Posterior vena cava (tissue), 2 donors: ENCODE measurements at places on chromosomes 2 and 18. TPM values are rescaled to one million over a fixed set of nuclear protein-coding genes. Genes with fewer than 3 reads are reported as not detected.

GRCh38 chr18:79438898-79439627 lies 43.3 kb downstream of the NFATC1 start:
- no peak for DNase-seq

DNA sequence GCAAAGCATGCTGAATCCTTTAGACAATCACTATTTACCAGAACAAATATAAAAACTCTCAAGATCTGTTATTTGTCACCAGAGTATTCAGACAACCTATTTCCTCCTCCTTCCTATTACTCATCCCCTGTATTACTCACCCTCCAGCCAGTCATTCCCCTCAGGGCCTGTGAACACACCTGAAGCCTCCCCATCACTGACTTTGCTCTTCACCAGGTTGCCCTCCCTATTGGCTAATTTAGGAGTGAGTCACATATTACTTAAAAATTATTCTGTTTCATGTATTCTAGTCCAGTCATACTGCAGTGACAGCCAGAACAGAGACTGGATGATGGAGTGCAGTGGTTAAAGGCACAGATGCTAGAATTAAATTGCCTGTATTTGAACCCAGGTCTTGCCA lies 3.7 kb upstream of the ATG16L1 start:
- no peak for DNase-seq

GRCh38 chr18:77271576-77272481 lies 22.2 kb downstream of the GALR1 start:
- no peak for DNase-seq

DNA sequence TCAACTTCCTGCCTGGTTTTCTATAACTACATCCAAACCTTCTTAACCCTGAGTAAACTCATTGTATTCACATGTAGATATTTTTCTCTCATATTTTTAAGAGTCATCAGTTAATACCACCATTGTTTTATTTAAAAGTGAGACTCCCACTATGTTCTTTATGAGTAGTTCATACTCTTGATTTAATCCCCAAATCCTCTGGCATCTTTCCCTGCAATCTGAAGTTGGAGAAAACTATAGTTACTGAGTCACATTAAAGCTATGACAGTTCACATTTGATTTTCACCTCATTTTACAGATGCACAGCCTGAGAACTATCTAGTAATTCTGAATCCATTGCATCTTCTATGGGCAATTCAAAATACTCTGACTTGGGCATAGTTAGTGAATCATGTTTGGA lies 1358.7 kb upstream of the NRXN1 start:
- DNase-seq = no peak

DNA sequence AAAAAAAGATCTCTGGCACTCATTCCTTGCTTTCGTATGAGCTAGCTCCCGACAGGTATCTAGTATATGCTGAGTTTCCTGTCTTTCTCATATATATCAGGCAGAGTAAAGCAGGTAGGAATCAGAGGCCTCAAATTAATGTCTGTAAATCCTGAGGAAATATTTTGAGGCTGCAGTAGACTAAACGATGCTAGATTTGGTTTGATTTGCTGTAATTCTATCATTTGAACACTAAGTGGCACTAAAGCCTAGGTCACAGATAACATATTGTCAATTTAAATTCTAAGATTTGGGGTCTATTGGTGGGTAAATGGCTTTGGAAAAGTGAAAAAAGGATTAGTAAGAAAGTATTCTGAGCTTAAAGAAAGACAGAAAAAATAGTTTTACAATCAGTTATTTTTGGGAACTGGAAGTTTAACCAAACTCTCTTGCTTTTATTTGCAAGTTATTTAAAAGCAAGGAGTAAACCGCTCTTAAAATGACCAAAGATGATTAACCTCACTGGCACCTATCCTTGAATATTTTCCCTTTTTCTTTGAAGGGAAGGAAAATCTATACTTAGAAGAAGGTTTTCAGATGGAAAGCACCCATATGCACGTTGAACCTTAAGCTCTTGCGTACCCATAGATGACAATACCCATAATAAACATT lies 37.6 kb upstream of the SLC4A10 start:
- DNase-seq = no peak

DNA sequence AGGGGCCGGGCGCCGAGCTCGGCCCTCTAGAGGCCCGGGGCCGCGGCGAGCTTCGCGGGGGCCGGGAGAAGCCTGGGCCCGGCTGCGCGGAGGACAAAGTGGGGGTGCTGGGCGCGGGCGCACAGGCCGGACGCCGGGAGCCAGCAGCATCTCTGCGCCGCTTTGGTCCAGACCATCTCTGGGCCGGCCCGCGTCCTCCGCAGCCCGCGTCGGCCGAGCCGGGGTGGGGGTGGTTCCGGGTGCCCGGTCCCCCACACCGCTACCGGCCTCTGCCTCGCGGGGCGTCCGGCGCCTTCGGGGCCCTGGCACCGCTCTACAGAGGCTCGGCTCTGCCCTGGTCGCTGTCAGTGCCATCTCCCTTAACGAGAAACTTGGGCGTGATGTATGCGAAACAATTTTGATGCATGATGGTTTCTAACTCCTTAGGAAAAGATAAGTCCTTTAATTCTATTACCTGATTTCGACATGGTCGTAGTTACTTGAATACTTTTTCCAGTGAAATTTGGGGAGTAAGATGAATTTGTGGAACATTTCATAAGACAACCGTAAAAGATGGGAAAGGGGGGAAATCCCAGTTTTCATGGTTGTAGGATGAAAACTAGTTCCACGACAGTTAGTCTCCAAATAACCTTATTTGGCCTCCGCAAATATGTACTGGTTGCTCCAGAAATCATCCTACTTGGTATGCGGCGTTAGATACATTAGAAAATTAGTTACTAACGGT lies 562 bp downstream of the TWSG1 start:
- peak; percentile 86 for DNase-seq

- no peak for DNase-seq
These were observed 18.6 kb downstream of the EHBP1 start for GRCh38 chr2:62724106-62724505.

DNA sequence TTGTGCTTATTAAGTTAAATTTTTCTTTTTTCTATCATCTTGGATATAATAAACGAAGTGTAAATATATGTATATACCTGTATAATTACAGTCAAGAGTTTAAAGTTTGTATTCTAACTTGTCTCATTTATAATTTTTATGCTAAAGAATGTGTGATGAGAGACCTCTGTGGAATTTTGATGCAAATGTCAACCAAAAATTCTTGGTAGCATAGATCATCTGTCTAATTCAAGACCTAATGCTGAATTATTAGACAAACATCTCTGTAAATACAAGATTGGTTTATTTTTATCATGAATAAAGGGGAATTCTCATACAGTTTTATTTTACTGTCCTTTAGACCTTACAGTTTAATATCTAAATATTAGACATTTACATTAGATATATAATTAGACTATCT lies 149.2 kb upstream of the VWC2L start:
- DNase-seq = no peak

DNA sequence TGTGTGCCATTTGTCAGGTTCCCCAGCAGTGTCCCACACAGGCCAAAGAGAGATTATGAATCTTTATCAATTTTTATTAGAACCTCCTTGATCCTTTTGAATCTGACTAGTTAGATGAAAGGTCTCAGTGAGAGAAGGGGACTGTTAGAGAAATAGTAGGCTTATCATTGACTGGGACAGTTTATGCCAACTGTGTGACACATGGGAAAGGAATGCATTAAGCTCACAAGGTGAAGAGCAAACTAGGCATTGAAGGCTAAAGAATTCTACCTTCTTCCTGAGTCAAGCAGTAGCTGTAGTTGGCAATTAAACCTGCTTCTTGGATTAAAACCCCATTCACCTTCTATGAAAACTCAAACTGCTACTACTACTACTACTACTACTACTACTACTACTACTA lies 389.6 kb upstream of the CDH19 start:
- DNase-seq = no peak

GRCh38 chr2:127586746-127587295 lies 51.3 kb downstream of the MYO7B start:
- DNase-seq = peak; percentile 43

DNA sequence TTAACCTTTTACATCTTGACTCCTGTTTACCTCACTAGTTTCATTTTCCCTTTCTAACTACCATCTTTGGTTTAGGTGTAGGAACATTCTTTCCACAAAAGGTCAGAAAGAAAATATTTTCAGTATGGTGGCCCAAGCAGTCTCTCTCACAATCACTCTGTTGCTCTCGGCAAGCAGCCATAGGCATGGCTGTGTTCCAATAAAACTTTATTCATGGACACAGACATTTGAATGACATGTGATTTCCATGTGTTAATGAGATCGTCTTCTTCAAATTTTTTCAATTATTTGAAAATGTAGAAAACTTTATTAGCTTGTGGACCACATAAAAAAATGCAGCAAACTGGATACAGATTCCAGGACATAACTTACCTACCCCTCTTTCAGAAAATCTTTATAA lies 109.7 kb upstream of the CNTNAP5 start:
- DNase-seq = no peak

- no peak for DNase-seq
These were observed 66.0 kb upstream of the ITGB6 start for GRCh38 chr2:160266037-160266551.

DNA sequence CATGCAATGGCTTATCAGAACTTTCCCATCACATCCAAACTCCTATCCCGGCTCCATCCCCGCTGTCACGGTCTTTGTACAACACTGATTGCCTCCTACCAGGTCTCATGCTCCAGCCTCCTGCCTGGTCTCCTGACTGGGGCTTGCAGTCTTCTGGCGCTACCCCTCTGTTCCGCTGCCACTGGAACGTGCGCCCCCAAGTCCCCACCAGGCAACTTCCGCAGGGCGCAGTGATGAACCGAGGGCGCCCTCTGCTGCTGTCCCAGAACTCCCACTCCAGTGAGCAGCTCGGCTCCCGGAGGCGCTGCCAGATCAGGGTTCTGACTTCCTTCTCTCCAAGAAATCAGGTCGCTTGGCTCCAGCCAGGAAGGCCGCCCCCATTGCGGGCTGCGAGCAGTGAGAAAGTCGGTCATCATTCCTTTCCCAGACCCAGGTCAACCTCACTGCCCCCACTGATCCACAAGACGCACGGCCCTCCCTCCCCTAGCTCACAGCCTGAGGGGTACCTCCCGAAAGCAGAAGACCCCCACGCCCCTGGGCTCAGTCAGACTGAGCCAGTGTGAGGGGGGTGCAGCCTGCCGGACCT lies 43.9 kb upstream of the RAB11FIP5 start:
- peak; percentile 90 for DNase-seq

GRCh38 chr2:30404319-30405259 lies 42.5 kb upstream of the LCLAT1 start:
- DNase-seq = no peak

- DNase-seq = no peak
These were observed 15.2 kb downstream of the KCNJ3 start for GRCh38 chr2:154713675-154714074.

GRCh38 chr2:64865073-64865830 lies 123.9 kb upstream of the SLC1A4 start:
- peak; percentile 91 for DNase-seq

- no peak for DNase-seq
These were observed 95.9 kb upstream of the GRB14 start for GRCh38 chr2:164717000-164717803.

- no peak for DNase-seq
These were observed 862.1 kb upstream of the CELF4 start for GRCh38 chr18:38427736-38428135.

DNA sequence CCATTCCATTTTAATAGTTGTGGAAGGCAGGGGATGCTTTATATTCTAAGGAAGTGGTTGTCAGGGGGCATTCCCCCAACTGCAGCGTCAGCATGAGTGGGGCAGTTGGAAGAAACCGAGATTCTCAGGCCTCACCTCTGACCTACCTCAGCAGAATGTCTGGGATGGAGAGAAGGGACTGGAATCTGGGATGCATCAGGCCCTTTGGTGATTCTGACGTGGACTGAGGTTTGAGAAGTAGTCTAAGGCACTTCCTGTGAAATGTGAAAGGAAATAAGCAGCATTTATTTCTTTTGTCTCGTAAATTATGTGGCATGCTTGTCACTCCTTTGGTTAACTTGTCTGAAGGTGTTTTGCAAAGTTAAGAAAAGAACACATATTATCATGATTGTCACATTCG lies 540.7 kb upstream of the NETO1 start:
- no peak for DNase-seq

- no peak for DNase-seq
These were observed 49.0 kb downstream of the FAM168B start for GRCh38 chr2:131044075-131044756.

DNA sequence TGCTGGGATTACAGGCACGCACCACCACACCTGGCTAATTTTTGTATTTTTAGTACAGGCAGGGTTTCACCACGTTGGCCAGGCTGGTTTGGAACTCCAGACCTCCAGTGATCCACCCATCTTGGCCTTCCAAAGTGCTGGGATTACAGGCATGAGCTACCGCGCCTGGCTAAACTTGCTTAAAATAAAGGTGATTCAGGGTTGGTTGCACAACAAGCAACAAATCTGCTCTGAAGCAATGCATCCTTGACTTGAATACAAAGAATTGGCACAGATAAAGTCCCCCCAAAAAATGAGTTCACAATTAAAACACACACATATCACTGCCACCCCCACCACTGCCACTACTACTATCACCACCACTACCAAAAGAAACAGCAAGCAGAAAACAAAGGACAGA lies 34.9 kb downstream of the CCDC88A start:
- no peak for DNase-seq

DNA sequence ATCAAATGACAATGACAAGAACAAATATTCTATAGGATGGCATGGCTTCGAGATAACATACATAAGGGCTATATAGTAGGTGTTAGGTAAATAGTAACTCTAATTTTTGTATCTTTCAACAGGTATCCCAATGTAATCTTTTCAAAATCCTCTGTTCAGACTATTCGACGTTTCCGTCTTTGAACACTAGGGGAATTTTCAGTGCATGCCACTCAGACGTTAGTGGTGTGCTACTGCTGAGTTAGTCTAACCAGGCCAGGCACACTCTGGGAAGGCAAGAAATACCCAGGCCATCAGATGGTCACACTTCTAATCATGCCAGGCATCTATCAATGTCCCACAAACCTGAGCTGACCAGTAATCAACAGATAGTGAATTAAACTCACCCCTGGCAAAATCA lies 14.6 kb upstream of the CREG2 start:
- no peak for DNase-seq

DNA sequence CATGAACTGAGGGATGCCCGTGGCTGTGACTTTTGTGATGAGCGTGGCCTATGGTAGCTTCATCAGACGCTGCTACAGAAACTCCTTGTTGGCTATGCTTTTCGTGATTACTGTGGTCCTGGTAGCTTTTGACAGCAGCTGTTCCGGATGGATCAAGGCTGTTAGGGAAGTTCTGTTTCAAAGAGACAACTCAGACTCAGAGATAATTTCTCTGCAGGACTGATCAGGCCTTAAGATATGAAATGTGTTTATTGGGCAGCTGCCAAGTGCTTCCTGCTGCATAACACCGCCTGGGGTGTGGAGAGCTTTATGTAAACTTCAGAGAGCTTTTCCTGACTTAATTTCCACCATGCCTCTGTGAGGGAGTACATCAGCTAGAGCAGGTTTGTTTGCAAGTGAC lies 243.8 kb downstream of the TSN start:
- DNase-seq = no peak

- DNase-seq = peak; percentile 50
These were observed 134.0 kb upstream of the HDAC4 start for GRCh38 chr2:239534581-239535412.

STPG4 gene
- total RNA-seq = 0.52 TPM

KHK gene
- 7.8 TPM for total RNA-seq

NEU4 gene
- total RNA-seq = 0.38 TPM

ABCG8 gene
- not detected for total RNA-seq

CKAP2L gene
- 0.24 TPM for total RNA-seq

XDH gene
- total RNA-seq = not detected

IL36B gene
- total RNA-seq = not detected

HAAO gene
- total RNA-seq = 15.0 TPM

PNO1 gene
- 12.8 TPM for total RNA-seq
